Cerebellar cortex (tissue), 1 donor: ENCODE measurements at places on chromosomes 11 and 22.

DNA sequence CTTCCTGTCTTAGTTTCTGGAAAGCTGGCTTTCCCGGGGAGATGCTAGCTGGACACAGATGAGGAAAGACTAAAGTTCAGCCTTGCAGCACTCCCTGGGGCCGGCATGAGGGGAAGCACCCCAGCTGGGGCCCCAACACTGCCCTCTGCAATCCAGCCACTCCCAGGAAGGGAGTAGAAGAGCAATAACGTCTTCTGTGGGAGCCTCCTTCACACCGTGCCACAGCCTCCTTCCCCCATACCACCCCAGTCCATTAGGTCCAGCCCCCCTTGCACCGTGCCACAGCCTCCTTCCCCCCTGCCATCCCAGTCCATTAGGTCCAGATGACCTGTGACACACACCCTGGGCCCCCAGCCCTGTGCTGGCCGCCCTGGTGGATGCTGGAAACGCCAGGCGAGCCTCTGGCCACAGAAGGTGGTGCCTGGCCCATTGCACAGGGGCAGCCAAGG is 44.1 kb upstream of the PRDM11 start:
- no peak for DNase-seq

- peak; percentile 60 for DNase-seq
Measured at GRCh38 chr22:17880020-17880419, 105.8 kb upstream of the BID start.

DNA sequence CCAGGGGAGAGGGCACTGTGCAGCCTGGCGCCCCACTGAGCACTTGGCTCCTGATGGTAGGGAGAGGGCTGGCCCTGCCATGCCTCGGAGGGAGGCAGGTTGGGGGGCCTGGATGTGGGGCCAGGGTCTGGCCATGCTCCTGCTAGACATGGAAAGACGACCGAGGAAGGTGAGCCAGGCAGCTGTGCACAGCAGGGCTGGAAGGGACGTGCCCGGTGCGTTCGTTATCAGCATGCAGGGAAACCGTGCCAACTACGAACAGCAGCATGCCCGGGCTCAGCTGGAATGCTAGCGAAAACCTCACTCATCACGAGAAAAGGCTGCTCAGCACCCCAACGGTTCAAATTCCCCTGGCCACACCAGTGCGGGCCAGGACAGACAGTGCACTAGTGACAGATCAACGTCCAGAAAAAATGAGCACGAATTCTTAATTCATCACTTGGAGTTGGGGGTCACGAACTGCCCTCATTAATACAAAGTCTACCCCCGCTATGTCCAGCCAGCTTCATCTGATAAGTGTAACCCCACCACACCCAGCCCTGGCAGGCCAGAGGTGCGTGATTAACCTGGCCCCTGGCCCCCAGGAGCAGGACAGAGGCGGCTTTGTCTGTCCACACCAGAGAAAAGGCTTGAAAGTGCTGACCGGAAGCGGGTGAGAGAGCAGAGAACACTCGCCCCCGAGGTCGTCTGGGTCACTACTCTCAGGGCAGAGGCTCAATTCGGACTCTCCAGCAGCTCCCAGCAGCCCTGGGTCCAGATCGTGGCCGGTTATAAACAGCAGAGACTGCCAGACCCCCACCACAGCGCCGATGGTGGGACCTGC is 84.2 kb downstream of the CELSR1 start:
- DNase-seq, result no peak

DNA sequence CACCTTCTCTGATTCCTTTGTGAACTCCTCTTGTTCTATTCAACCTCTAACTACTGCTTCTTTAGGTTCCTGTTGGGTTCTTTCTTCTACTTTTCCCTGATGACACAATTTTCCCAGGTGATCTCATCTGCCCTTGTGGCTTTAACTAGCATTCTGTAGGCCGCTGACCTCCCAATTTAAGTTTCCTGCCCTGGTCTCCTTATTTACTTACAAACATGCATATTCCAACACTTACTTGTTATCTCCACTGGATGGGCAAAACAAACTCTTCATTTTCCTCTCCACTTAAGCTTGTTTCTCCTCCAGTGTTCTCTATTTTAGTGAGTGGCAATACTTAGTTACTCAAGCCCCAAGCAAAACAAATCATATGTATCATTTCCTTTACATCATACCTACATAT is 734.5 kb downstream of the METTL15 start:
- DNase-seq, result no peak

- no peak for DNase-seq
Measured at GRCh38 chr11:106386519-106386918, 309.1 kb downstream of the AASDHPPT start.

DNA sequence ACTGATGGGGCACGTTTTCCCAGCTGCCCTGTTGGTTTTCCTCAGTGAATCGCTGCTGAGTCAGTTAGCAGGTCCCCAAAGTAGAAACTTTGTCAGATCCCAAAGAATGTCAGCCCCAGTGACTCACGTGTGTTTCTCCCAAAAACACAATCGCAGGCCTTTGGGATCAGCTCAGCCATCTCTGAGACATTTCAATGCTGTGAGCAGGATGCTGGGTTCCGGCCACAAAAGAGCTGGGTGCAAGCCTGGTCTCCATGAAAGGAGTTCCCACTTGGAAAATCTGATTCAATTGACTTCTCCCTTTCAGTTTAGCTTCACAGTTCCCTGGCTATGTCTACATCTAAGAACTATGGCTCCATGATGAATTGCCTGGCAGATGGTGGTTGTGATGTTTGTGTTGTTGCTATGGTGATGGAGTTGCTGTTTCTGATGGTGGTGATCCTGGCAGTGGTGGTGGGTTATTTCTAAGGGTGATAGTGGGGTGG is 28.0 kb downstream of the MYEOV start:
- no peak for DNase-seq

DNA sequence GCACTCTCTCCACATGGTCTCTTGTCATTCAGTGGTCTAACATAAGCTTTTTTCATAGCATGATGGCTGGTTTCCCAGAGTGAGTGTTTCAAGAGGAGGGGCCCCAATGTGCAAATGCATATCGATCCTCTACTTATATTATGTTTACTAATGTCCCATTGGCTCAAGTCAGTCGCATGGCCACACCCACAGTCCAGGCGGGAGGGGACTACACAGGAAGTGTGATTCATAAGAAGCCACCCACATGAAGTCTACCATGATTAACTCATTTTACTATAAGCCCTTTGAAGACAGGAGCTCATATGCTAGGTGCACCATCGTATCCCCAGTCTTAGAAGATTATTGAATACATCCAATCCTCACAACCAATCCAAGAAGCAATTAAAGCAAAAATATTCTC is 89.5 kb upstream of the ISX start:
- no peak for DNase-seq

GRCh38 chr11:72768581-72768980 is 16.4 kb upstream of the ARAP1 start:
- no peak for DNase-seq

GRCh38 chr11:120883404-120884080 is 140.4 kb upstream of the TBCEL start:
- peak; percentile 40 for DNase-seq
